ENCODE measurements at places on chromosomes 3 and 15. TPM values are rescaled to one million over a fixed set of nuclear protein-coding genes. Genes with fewer than 3 reads are reported as not detected.

IFRD2 gene
- total RNA-seq = 82.0 TPM

DNA sequence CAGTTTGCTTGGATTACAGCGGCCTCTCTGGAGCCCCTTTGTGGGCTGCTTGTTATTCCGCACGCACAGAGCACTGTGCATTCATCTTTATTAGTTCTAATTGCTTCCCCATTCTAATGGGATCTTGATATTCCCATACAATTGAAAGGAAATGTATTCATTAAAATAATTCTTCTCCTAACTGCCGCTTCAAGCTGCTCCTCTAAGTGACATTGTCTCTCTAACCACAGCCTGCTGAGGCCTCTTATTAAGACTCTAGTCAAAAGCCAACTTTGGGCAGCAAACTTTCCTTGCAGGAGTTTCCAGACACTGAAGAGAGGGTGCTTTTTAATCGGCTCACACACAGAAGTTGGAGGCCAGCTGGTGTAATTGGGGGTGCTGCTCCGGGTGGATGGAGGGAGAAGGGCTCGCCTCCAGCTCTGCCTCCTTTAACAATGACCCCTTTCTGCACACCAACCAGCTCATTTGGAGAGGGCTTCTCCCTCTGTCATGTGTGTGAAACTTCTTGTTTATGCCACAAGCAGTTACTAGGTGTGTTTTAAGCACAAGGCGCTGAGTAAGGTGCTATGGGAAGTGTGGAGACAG, 5.6 kb upstream of the MAGEF1 start:
- no peak for DNase-seq

DNA sequence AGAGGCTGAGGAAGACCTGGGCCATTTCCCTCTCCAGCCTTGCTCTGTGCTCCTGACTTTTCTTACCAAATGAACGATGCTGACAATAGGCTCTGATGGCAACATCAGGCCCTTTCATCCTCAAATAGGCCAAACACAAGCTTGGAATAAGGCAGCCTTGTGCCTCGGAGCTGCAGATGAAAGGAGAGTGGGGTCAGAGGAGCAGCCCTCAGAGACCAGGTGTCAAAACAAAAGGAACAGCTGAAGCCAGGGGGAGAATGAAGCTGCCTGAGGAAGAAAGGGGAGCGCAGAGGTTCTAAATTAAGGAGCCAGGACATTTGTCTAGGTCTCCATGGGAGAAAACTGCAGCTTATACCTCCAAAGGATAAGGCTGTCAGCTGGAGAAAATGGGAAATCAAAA, 5.1 kb downstream of the BFSP2 start:
- DNase-seq = no peak

- no peak for DNase-seq
These were observed 13.8 kb downstream of the PIERCE2 start for GRCh38 chr15:55422089-55422488.

DNA sequence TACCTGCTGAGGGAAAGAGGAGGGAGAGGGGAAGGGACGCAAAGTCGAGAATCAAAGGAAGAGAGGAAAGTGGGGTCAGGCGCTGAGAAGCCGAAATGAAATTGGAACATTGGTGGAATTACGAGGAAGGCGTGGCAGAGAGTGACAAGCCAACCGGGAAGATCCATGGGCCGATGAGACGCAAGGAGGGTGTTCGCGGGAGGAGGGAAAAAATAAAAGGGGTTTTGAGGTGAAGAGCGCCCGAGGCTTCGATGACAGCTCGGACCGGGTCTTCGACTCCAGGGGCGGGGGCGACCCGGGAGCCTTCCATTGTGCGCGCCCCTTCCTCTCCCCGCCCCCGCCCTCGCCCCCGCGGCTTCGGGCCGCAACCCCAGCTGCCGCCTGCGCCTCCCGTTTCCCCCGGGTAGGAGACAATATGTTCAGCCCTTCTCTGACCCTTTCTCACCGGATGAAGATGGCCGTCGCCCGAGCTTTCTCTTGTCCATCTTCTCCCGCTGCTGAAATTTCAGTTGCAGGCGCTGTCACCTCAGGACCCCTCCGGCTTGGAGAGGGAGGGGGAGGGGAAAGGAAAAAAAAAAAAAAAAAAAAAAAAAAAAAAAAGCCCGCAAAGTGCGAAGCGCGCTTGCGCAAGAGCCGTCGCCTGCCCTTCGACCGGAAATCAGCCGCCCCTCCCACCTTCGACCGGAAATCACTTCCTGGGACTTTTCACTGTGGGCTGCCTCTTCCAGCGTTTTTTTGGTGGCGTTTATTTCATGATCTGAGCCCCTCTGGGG, at the start of gene SENP7:
Gene SENP7 (minus strand): TSS at position 567 of the 773 bp plus-strand sequence. CDS start 82 bp downstream, at position 485.
- DNase-seq = peak; percentile 87

CADM2 gene
- total RNA-seq = 0.32 TPM

Measured in fibroblast of villous mesenchyme (primary cell).